Pancreas (tissue), 10 donors: ENCODE measurements at places on chromosomes 2 and 18. TPM values are rescaled to one million over a fixed set of nuclear protein-coding genes. Genes with fewer than 3 reads are reported as not detected.

DNA sequence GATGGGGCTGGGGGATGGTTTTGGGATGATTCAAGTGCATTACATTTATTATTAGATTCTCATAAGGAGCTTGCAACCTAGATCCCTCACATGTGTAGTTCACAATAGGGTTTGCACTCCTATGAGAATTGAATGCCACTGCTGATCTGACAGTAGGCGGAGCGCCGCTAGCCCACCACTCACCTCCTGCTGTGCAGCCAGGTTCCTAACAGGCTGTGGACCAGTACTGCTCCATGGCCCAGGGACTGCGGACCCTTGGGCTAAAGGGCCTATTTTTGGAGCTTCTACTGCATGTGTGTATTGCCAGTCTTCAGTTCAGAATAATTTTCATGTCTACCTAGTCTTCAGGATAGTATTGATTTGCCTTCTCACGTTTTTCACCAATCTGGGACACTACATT lies 165.3 kb upstream of the TWIST2 start:
- no peak for DNase-seq

Gene NT5C1B
- total RNA-seq = not detected

DNA sequence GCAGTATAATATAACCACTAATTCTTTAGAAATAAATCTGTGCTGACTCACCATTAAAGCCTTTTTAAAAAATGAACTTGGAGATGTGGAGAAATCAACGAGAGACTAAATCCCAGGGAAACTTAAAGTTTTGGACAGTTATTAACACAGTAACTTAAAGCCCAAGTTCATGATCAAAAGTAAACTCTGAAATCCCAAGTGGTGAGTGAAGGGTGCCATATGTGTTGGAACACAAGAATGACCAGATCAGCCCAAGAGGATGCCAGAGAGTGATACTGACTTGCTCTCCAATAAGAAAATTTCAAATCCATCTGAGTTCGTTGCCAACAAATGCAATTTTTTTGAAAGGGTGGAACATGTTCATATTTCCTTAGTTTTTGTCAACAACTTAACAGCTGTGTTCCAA lies 838.1 kb upstream of the ACVR2A start:
- no peak for DNase-seq

DNA sequence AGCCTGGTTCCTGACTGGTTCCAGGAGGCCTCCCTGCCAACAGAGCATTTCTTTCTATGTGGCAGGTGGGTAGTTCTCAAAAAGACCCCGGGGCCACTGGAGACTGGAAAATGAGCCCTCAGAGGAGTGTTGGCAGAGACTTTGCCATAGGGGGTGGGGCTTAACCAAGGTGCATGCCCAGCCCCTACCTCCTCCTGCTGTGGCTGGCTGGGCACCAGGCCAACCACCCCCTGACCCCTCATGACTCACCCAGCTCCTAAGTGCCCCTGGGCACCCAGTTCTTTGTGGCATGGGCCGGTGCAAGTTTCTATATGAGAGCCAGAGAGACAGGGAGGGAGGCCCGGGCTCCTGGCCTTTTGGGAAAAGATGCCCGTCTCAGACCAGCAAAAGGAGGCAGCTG lies 98.2 kb upstream of the SMAD2 start:
- DNase-seq = no peak

Gene EVA1A
- total RNA-seq = 29.4 TPM

DNA sequence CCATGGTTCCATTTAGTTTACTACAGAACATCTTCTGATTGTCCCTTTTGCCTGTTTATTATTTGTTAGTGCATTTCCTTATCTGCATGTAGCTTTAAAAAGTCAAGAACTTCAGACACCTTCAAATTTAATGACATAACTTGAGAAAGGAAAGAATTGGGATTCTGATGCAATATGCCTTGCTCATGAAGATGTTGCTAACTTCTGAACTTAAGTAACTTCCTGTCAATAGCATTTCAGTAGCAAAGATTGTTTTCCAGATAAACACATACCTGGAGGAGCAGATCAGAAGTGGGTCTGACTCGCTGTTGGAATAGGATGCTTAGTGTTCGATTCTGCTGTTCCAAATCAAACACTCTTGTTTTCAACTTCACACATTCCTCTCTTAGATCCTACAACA lies 190.2 kb upstream of the LYPD1 start:
- DNase-seq = no peak

DNA sequence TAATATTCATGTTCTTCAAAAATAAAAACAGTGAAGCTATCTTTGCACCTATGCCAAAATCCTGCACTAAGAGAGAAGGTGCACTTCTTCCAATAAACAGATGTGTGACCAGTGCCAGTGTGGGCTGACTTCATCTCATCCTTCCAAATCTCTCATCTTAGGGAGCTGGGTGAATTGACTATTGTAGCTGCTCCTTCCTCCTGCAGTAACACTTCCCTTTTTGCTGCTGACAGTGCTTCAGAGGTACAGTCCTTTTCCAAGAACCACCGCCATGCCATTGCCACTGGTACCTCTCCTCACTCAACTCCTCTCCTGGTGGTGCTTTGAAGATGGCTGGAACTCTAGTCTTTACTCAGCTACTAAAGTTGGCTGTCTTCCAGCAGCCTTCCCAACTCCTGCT lies 42.1 kb upstream of the ARHGAP25 start:
- no peak for DNase-seq

DNA sequence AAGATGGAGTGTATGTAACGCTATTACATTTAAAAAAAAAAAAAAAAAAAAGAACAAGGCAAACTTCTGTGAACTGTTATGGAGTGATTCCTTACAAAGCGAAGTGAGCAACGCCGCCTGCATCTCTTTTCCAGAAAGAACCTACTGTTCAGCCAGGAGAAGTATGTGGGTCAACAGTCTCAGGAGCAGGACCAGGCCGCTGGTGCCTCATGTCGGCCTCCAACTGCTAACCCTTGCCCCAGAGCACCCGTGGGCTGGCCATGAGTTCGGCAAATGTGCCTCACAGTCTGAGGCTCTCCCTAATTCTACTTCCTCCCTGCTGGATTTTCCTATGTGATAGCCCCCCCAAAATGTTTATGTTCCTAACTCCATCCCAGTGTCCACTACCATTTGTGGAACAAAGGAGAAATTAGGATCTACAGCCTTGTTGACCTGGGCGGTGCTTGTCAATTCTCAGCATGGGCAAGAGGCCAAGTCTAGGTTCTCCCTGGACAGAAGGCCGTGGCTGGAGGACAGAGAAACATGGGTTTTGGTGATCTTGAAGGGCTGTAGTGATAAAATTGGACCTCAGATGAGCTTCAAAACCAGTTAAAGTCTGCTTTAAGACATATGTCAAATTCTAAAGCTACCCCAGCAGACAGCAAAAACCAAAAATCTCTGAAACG lies 15.9 kb downstream of the FAM168B start:
- DNase-seq = no peak

DNA sequence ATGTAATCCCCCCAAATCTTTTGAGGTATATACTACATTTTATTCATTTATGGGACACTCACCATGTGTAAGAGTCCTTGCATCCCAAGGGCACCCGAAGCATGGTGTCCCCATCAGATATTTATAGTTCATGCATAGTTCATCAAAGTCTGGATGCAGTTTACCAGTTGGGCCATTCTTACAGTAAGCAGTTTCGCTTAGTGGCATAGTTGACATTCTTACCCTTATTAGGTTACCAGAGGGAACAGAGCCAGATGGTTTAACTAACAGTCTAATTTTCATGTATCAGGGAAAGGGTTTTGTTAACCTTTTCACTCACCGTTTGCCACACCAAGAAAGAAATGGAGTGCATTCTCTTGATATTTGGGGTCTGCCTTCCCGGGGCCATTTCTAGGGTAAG lies 7.1 kb downstream of the ZNF407 start:
- DNase-seq = no peak

GRCh38 chr2:32937602-32938448 lies 8.9 kb upstream of the LTBP1 start:
- DNase-seq = no peak

GRCh38 chr2:191572319-191572718 lies 105.6 kb upstream of the NABP1 start:
- DNase-seq = no peak

- no peak for DNase-seq
Observed at GRCh38 chr2:84532291-84532690, 16.0 kb downstream of the DNAH6 start.

GRCh38 chr2:59851836-59852475 lies 701.5 kb downstream of the BCL11A start:
- no peak for DNase-seq

DNA sequence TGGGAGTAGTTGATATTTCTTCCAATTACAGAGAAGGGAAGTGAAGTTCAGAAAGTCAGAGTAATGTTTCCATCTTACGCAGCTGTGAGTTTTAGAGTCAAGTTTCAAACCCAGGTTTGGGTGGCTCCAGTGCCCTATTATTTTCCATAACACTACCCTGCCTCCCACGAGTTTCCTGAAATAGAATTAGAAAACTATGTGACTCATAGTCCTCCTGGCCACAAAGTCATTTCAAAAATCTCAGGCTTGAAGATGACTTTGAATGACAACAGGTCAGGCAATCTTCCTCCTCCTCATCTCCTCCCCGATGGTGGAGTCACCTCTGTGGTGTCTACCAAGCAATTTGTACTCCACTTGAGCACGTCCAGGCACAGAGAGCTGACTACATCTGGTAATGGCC lies 212.3 kb upstream of the TRIB2 start:
- no peak for DNase-seq

DNA sequence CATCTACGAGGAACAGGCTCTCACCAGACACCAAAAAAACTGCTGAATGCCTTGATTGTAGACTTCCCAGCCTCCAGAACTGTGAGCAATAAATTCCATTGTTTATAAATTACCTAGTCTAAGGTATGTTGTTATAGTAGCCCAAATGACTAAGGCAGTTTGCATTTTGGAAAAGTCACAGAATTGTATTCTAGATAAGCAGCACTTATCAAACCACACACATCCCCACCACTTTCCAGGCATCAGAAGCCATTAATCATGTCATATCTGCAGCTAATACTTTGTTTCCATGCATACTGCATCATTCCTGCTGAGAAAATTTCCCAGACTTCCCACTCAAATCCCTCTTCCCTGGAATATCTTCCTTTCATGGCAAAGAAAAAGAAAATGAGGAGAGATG lies 187.2 kb downstream of the INO80D start:
- DNase-seq = no peak

Gene TMEM17
- total RNA-seq = 2.1 TPM

GRCh38 chr2:29920130-29920577 lies 1.2 kb downstream of the ALK start:
- DNase-seq = peak; percentile 82

Gene UGGT1
- 28.4 TPM for total RNA-seq

DNA sequence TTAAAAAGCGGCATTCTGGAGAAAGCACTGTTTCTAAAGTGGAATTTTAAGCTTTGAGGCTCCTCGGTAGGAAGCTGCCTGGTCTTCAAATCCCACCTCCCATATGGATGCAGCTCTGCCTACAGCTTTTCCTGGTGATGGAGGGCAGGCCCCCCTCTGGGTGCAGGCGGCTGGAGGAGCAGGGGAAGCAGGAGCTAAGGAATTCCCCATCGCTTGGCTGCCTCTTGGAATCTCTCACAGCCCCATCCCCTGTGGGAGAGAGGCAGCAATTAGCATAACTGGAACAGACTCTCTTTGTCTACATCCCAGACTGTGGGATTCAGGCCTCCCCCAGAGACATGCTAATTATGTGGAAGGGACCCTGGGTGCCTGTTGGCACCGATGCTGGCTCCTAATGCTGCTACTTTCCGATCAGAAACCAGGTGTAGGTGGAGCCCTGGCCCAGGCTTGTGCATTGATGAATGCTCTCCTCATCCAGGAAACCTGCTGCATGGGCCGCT lies 51.3 kb downstream of the LIPG start:
- DNase-seq = peak; percentile 31

Gene CNDP1
- 0.35 TPM for total RNA-seq

Gene TIMM21
- 12.5 TPM for total RNA-seq

Gene SLC19A3
- 3.9 TPM for total RNA-seq

- no peak for DNase-seq
Observed at GRCh38 chr2:104658144-104658835, 195.6 kb upstream of the POU3F3 start.

GRCh38 chr18:8433771-8434170 lies 175.5 kb upstream of the RAB12 start:
- no peak for DNase-seq

DNA sequence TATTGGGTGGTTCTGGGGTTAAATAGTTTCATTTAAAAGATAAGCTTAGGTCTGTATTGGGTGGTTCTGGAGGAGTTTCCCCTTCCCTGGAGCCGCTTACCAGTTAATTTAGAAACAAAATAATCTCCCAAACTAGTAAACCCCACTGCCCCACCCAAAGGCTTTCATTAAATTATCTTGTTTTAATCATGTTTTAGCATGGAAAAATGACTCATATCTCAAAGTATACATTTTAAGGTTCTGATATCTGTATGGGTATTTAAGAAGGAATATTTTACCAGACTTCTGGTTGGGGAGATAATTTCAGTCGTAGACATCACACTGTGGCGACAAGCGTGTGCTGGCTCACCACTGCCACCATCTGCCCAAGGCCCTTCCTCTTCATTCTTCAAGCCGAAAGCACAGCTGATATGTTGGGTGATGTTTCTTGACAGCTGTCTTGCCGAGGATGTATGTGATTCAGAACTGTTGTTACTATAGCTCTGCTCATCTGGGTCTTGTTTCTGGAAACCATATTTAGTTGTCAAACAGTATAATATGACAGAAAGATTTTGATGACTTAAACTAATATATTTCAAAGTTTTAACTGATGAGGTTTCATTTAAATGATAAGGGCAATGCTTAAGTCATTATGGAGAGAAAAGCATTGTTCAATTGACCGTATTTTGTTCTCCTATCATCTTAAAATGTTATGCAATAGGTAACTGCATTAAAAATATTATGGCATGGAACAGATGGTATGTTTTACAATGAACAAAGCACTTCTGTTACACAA lies 5.1 kb downstream of the FIGLA start:
- no peak for DNase-seq

Gene SKOR2
- not detected for total RNA-seq

- DNase-seq = no peak
Observed at GRCh38 chr2:16744521-16744920, 78.9 kb upstream of the CYRIA start.

GRCh38 chr2:152078662-152079061 lies 20.2 kb downstream of the CACNB4 start:
- no peak for DNase-seq

Gene SALL3
- not detected for total RNA-seq

- no peak for DNase-seq
Observed at GRCh38 chr2:177273408-177273807, 8.9 kb upstream of the NFE2L2 start.
